Stimulated activated CD8-positive, alpha-beta memory T cell treated with anti-CD3 and anti-CD28 coated beads, Interleukin-4, amount 100 ng/mL, for 4 hours (primary cell): ENCODE measurements at places on chromosomes 1 and 21.

GRCh38 chr1:236023926-236024565, 40.8 kb downstream of the NID1 start:
- no peak for DNase-seq

DNA sequence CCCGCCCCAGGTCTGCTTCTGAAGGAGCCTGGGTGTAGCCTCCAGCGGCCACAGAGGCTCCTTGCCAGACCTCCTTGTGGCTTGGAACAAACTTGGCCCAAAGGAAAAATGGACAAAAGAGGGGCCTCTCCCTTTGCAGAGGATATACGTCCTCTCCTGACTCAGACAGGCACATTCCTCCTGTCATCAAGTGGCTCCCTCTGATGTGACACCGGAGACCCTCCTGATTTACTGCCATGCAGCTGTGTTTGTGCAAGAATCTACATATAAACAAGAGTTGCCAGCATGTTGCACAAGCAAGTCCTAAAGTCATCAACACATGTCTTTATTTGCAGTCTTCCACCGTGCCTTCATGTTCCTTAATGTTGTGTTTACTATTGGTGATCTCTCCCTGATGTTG, 54.1 kb upstream of the F3 start:
- DNase-seq, result no peak

- DNase-seq, result no peak
These were observed 1198.9 kb downstream of the PLA2G4A start for GRCh38 chr1:188027613-188028012.

DNA sequence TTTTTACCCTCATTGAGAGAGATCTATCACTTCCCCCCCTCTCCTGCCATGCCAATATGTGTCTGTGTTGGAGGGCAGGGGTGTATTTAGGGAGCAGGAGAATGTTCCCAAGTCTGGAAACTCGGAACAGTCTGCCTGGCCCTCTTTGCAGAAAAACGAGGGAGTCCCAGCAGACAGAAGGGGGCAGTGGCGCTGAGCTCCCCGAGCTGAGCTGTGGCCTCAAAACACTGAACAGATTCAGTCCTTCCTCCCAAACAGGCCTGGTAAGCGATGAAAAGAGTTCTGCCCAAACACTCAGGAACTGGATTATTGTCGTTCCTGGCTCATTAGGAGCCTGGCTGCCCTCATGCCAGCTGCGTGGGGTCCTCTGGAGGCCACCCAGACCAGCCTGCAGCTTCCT, 981 bp downstream of the CLDN14 start:
- no peak for DNase-seq

DNA sequence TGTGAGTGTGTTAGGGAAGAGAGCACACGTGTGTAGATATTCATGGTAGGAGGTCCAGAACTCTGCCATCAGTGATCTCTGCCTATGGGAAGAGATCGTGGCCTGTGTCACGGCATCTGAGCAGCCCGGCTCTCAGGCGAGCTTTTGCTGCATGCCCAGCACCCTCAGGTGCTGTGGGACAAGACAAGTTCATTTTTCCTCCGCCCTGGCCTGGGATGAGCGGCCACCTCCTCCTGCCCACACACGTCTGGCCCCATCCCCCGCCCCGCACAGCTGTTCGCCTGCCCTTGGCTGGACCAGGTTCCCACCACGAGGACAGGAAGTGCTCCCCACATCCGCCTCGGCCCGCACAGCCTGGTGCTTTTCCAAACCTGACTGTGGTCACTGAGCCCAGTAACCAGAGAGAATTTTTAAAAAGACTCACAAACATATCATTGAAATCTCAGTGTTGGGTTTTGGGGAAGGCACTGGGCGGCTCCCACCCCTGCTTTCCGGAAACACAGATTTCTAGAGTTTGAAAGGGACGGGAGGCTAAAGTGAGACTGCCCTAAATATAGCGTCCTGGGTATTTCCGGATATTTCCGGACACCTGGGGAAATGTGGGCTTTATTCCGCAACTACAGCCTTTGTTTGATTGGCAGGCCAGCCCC, 18.0 kb downstream of the BMP8A start:
- no peak for DNase-seq

DNA sequence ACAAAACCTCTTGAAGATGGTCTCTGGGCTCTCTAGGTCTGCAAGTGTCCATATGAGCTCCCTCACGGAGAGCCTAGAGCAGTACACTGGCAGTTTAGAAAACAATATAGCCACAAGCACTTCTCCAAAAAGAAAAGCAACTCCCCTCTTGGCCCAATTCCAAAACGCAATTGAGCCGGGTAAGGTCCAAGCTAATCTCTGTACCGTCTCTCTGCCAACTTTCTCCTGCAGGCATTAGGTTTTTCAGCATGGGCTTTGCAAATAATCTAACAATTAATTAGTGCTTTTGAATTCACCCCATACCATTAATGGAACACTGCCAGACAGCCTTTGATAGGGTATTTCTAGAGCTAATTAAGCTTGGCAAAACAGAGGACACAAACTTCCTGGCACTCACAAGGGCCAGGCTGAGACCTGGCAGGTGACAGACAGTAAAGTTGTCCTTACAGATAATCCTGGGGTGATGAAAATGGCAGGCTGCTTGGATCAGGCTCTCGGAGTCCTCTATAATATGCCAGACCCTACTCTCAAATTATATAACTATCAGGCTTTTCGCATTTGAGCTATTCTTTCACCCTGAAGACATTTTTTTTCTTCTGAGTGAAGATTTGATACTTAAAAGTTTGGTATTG, 39.8 kb downstream of the TGFBR3 start:
- DNase-seq, result no peak

- DNase-seq, result no peak
These were observed 6.8 kb upstream of the AADACL3 start for GRCh38 chr1:12709091-12709491.

- DNase-seq, result no peak
These were observed 117.0 kb upstream of the PLD5 start for GRCh38 chr1:242641461-242641860.

DNA sequence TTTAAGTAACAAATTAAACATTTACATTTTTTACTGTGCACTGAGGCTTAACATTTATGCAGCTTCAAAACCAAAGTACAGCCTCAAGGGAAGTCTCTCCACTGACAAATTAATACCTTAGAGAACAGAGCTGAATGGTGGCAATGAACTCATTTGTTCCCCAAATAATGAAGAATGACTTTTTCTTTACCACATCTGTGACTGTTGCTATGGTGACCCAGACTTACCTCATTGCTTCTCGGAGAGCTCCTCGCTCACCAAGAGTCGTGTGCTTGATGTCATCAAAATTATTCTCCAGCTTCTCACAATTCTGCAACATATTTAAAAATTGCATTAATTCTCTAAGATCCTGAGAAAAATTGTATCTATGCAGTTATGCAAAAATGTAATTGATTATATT, 92.9 kb downstream of the DPYD start:
- DNase-seq, result no peak

- no peak for DNase-seq
These were observed 365.6 kb downstream of the ZP4 start for GRCh38 chr1:237525102-237525501.

- DNase-seq, result no peak
These were observed 17.4 kb downstream of the C1QB start for GRCh38 chr1:22670352-22670975.

DNA sequence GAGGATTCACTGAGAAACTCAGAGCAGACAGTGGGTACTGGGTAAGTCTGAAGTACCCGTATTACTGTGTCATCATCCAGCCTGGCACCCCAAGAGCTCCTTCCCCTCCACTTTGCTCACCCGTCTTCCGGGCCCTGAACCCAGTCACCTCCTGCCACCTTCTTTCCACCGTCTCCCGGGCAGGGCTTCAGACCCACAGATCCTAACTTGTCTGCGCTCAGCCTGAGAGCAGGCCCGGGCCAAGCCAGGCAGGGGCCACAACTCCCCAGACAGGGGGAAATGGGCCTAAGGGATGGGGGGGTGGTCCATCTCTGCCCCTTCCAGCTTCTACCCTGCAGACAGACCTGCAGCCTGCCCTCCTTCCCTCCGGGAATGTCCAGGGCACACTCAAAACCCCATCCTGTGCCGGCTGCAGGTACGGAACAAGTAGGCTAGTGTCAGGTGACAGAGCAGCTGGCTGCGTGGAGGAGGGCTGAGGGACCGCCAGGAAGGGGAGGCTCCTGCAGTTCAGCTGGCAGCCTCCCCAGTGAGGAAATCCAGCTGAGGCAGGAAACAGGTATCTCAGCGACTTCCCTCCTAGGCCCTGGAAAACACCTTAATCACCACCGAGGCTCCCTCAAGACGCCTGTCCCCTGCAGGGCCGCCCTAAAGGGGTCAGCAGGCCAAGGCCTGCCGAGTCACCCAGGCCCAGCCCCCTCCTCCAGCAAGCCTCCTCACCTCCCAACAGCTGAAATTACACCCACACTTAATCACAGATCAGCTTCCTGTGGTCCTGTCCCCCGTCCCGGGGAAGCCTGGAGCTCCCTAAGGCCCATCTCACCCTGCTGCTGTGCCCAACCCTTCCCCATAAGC, 3.5 kb downstream of the HSPG2 start:
- no peak for DNase-seq

DNA sequence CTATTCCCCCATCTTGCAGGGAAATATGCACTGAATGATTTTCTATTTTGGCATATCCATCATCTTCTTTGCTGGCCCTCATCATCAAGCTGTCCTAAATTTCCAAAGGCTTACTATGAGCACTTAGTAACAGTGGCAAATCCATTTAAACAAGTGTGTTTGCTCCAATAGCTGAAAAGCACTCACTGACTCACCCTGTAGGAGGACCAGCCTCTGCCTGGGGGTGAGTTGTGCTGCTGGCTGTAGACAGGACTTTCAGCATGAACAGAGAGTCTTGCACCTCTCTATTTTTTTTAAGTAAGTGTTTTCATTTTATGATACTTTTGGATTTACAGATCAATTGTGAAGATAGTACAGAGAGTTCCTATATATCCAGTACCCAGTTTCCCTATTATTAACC, 97.3 kb downstream of the SLC35F3 start:
- no peak for DNase-seq

GRCh38 chr1:62401034-62401760, 35.7 kb upstream of the USP1 start:
- no peak for DNase-seq

DNA sequence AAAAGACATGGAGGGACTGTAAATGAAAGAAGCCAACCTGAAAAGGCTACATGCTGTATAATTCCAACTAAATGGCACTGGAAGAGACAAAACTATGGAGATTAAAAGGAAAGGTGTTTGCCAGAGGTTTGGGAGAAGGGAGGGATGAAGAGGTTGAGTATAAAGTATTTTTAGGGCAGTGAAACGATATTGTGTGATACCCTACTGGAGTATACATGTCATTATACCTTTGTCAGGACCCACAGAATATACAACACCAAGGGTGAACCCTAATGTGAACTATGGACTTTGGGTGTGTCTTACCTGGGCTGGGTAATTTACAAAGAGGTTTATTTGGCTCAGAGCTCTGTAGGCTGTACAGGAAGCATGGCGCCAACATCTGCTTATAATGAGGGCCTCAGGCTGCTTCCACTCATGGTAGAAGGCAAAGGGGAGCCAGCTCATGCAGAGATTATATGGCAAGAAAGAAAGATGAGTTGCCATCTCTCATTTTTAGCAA, 73.4 kb downstream of the CD2 start:
- no peak for DNase-seq

DNA sequence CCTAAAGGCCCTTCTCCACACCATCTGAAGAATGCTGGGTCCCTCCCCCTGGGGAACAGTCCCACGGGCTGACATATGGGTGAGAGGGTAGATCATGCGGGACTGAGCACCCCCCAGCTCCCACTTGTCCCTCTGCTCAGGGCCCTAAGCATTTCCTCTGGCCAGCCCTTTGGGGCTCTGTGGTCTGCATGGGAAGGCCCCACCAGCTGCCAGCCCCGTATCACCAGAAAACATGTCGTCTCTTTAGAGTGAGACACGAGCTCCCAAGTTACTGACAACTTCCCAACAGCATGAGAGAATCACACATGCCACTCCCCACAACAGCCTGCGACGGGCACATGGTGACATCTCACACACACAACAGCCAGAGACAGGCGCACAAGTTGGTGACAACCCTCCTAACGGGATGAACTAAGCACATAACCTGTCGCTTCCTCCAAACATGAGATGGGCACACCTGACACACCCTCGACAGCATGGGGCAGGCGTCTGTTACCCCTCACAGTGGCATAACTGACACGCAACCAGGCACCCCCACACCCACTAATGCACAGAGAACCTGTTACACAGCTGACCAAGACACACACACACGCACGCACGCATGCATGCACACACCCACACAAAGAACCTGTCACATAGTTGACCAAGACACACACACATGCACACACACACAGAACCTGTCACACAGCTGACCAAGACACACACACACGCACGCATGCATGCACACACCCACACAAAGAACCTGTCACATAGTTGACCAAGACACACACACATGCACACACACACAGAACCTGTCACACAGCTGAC, 41.2 kb downstream of the AHDC1 start:
- no peak for DNase-seq

GRCh38 chr1:112510340-112510739, 1.6 kb downstream of the WNT2B start:
- DNase-seq, result no peak

- DNase-seq, result no peak
These were observed 36.7 kb downstream of the RRP1 start for GRCh38 chr21:43825936-43826622.

DNA sequence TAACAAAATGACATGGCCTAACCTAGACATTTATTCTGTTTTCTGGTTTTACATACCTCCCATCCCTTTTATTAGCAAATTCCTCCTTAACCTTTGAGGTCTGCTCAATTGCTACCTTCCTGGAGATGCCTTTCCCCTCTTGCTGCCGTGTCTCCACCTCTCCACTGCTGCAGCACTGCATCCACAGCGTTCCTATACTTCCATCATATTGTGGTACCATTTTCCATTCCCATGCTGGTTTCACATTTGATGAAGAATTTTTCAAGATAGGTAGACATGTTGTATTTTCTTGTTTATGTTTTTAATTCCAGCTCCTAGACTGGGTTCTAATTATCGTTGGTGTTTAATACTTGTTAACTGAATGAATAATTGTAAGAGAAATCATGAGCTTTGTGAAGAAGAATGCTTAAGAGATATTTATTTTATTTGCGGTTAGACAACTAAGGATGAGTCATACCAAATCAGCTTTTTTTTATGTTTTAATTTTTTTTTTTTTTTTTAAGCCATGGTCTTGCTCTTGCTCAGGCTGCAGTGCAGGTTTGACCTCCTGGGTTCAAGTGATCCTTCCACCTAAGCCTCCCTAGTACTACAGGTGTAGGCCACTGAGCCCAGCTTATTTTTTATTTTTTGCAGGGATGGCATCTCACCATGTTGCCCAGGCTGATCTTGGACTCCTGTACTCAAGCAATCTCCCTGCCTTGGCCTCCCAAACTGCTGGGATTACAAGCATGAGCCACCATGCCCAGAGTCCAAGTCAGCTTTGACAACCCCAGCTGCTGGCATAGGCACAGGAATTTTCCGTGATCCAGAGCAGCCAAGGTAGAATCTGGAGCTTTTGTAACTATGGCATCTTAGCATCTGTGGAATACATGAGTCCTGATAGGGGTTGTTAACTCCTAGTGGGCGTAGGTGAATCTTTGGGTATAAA, 44.0 kb downstream of the ATP6V1G3 start:
- DNase-seq, result no peak

- no peak for DNase-seq
These were observed 41.5 kb upstream of the SRSF10 start for GRCh38 chr1:24021403-24022266.

GRCh38 chr1:175218786-175219434, 26.3 kb upstream of the KIAA0040 start:
- no peak for DNase-seq
